HL-60 (cell line): ENCODE measurements at places on chromosomes 6 and 20.

GRCh38 chr6:135675862-135676261, 175.6 kb upstream of the PDE7B start:
- peak; percentile 20 for DNase-seq

DNA sequence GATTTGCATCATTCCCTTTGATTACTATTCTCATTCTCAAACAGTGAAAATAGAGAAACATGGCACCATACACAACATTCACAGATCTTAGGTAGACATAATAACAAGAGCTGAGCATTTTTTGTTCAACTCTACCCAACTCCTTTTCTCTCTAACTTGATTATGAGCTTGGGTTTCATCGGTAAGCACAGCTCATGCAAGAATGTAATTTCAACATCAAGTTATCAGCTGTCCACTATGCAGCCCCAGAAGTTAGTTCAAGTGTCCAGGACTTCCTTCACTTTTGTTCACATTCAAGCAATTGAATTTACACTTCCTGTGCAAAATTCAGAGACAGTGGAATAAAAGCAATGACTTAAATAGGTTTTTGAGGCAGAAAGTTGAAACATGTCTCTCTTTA, 297.7 kb upstream of the SASH1 start:
- DNase-seq, result no peak

- DNase-seq, result no peak
Measured at GRCh38 chr20:4283016-4283415, 267.7 kb upstream of the RNF24 start.

- no peak for DNase-seq
Measured at GRCh38 chr20:19659448-19659847, 98.6 kb upstream of the RIN2 start.

DNA sequence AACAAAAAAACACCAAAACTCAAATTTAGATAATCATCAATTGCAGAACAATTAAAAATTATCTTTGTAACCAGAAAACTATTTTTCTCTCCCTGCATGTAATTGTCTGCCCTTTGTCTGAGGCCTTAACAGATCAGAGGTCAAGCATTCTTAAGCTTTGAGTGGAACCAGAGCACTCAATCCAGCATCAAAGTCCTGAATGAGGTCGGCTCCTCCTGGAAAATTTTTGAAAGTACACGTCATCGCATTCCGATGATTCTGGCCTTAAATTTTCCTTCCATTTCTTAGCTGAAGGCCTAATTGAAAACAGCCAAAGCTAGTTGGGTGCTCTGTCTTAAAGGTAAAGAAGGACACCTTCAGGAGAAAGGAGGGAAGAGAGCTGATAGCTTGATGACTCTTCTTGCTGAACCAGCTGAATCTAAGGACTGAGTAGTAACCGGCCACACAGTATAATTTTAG, 510.2 kb upstream of the SULF2 start:
- no peak for DNase-seq

- no peak for DNase-seq
Measured at GRCh38 chr20:53769041-53769440, 175.4 kb upstream of the ZNF217 start.

DNA sequence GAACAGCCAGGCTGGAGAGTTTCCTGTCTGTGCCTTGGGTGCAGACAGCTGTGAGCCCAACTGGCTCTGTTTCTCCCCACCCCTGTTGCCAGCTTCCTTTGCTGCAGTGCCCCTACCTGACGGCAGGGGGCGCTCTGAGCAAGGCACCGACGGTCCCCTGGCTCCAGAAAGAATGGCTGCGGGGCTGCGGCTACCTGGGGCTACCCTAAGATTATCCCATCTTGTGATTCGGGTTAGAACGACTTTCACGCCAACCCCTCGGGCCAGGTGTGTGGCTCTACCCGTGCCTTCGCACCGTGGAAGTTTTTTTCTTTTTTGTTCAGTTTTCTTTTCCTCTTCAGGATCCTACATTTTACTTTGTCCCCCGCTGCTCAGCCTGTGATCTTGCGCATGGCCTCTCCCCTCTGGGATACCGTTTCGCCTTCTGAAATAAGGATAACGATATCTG, 33.4 kb upstream of the AAR2 start:
- peak; percentile 58 for DNase-seq

DNA sequence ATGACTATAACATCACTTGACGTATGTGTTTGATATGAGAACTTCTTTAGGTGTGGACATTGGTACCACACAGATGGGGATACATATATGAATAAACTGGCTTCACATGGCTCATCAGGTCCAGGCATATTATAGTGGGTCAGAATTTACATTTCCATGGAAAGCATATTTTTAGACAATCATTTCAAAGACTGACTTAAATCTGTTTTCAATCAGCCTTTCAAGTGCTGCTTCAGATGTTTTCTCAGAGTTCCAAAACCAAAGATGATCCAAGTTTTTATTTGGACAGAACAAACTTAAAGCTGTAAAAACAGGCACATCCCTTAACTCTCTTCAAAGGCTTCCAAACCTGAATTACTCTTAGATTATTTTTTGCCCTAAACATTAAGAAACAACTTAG, 88.1 kb downstream of the PRSS35 start:
- no peak for DNase-seq

- peak; percentile 63 for DNase-seq
Measured at GRCh38 chr6:47168180-47168579, 126.0 kb upstream of the ADGRF1 start.

GRCh38 chr6:133241901-133242636, 912 bp downstream of the EYA4 start:
- no peak for DNase-seq

DNA sequence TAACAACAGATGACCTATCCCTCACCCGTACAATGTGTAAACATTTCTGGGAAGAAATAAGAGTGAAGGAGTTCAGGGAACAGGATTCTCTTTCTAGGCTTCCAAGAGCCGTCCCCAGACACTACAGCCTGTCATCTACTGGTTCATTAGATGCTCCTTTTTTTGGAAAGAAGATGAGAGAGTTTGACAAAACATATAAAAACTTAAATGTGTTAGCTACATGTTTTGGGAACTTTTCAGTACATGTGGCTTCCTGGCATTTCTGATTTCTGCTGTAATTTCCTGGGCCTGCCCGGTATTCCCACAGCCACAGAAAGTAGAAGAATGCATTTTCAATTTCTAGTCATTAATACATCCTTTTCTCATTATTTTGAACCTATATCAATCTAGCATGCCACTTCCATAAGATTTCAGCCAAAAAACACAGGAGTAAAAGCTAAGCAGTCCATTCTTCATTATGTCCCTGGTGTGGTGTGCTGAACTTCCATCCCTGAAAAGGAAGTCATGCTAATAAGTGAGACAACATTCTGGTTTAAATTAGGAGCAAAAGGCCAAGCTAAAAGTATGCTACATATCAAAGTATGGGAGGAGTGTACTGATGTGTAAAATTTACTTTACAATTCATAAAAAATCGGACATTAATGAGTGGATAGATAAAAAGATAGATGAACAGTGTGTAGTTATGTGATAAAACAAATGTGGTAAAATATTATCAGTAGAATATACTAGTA, 198.2 kb downstream of the WDR27 start:
- DNase-seq, result no peak

DNA sequence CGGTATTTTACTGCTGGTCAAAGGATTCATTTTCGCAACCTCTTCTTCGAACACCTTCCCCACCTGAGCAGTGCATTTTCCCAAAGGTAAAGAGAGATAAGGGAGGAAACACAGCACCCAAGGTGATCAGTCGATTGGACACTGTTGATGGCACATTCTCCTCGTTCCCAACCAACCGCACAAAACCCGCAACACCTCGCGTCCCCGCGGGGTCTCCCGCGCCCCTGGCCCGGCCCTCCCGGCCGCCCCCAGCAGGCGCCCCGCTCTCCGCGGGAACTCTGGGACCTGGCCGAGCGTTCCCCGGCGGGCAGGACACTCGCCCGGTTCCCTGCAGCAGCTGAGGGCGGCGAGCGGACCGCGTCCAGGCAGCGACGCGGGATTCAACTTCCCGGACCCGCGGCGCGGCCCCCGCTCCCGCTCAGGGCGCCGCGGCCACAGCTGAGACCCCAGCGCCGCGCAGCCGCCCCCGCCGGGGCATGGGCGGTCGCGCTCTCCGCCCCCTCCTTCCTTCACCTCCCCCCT, 506 bp downstream of the RGS17 start:
- no peak for DNase-seq

GRCh38 chr6:17280552-17281090, 540 bp upstream of the RBM24 start:
- no peak for DNase-seq

DNA sequence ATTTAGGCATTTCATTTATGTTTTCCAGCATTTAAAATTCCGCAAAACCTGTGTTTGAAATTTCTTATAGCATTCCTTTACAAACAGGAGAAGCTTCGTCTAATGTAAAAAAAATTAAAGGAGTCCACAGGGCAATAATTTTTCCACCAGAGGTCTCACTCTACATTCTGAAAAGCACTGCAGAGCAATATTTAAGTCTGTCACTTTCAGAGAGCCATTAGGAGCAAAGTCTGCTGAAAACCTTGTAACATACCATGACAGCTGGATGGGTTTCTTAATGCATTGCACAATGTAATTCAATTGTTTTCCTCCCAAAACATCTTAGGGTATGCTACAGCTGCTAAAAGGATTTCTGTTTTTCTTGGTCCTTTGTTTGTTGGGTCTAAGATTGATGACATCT, 18.0 kb downstream of the BAG2 start:
- no peak for DNase-seq

DNA sequence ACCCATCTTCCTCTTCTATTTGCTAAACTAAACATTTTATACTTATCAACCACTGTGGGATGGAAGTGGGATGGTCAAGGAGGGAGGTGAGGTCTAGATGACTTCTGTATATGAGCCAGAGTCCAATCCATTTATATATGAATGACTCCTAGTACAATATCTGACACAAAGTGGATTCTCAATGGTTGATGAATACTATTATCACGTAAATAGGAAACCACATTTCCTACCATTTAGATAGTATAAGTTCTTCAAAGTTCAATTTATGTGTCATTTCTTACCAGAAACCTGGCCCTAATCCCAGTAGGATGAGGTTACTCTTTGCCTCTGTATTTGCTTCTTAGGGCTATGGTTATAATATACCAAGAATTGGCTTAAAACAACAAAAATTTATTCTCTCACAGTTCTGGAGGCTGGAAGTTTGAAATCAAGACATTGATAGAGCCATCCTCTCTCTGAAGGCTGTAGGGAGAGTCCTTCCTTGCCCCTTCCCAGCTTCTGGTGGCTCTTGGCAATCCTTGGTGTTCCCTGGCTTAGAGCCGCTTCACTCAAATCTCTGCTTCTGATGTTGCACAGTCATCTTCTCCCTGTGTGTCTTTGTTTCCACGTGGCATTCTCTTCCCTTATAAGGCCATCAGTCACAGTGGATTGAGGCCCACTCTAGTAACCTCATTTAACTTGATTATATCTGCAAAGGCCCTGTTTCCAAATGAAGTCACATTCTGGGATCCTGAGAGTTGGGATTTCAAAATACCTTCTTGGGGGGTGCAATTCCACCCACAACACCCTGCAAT, 41.0 kb upstream of the RAB23 start:
- DNase-seq, result no peak

GRCh38 chr6:138485005-138485545, 14.2 kb downstream of the NHSL1 start:
- no peak for DNase-seq

- no peak for DNase-seq
Measured at GRCh38 chr6:152052061-152052460, 244.6 kb downstream of the ESR1 start.

GRCh38 chr6:3712827-3713665, 38.5 kb downstream of the PXDC1 start:
- no peak for DNase-seq

GRCh38 chr20:6680854-6681253, 86.6 kb upstream of the BMP2 start:
- DNase-seq, result no peak

DNA sequence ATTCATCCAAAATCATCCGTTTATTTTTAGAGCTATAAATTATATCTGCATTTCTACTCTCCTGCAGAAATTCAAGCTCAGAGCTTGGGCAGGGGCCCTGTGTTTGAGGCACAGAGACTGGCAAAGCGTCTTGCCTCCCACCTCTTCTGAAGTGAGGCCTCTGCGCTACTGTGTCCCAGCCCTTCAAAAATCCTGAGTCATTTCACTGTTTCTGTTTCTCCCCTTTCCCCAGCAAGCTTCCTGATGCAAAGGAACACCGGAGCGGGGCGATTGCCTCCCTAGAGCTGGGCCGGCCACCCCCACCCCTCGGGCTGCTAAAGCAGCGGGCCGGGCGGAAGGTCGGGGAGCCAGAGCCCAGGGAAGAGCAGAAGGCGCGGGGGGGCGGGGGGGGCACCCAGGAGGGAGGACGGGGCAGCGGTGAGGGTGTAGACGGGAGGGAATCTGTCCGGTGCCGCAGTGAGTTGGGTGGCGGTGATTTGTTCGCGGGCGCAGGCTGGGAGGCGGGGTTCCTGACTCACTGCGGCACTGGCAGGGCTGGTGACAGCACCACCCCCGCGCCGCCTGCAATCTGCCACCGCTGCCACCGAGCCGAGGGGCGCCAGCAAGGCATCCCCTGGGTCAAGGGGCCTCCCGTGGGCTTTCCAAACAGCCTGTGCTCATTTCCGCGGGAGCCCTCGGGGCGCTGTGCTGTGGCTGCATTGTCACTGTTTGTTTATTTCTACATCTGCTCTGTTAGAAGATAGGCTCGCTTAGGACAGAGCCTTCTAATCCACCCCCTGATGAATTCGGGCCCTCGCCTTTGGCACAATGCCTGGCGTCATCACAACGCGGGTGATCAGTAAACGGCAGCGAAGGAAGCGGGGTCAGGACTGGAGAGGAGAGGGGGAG, 46.5 kb upstream of the SNAP25 start:
- DNase-seq, result no peak

DNA sequence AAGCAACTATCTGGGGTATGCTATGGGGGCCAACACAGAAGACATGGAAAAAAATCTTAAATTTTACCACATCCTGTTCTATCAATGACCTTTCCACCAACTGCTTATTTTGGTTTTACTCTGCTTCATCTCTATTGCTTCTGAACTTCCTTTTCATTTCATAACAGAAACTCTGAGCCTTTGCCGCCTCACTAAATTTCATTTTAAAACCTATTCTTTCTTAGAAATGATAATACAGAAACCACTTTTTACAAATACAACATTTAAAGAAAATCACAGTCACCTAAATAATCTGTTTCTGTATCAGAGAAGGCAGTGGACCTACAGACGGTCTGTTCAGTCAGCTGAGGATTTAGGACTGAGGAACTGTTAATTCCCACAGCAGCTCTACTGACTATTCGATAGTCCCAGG, 117.5 kb downstream of the KCNQ5 start:
- DNase-seq, result no peak

DNA sequence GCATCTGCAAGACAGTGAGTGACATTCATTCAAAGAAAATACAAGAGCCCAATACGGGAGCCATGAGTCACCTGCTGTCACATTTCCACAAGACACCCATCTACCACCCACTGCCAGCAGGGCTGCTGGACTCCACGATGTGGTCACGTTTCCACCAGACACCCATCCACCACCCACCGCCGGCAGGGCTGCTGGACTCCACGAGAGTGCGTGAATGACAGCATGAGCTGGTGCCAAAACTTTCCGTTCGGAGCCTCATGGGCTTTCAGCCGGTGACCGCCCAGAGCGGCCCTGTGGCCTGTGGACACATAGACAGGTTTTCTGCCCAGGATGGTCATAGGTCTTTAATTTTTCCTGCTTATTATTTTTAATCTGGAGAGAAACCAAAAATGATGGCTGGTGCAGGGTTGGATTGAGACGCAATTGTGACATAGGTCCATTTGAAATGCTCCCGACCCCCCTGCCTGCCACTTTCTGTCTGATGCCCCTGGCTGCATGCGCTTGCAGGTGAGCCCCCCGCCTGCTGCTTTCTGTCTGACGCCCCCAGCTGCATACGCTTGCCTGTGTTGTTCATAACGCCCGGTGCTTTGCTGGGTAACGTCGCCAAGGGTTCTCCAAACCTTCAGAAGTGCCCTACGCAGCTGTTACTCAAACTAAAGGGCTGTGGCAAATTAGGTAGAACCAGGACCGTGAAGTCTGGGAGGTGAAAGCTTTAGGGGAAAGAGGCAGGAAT, 59.1 kb upstream of the SMOC2 start:
- no peak for DNase-seq
